ENCODE measurements at places on chromosomes 4 and X. TPM values are rescaled to one million over a fixed set of nuclear protein-coding genes. Genes with fewer than 3 reads are reported as not detected.

GRCh38 chr4:79178760-79179159 lies 147.1 kb downstream of the NAA11 start:
- DNase-seq: peak; percentile 29

DNA sequence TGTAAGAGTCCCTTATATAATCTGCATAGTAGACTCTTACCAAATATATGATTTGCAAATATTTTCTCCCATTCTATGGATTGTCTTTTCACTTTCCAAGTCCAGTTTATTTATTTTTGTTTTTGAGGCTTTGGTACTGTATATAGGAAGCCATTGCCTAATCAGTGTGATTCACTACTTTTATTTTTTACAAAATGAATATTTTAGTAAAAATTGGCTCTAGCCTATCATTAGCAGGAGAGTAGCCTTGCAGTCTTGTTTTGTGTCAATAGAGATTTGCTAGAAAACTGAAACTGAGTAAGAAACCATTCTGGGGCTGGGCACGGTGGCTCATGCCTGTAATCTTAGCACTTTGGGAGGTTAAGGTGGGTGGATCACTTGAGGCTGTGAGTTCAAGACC lies 199.9 kb upstream of the MAB21L2 start:
- no peak for DNase-seq

GRCh38 chrX:150035531-150035930 lies 97.2 kb upstream of the EOLA2 start:
- DNase-seq: no peak

- no peak for DNase-seq
These were observed 61.3 kb downstream of the NPNT start for GRCh38 chr4:105956569-105956968.

DNA sequence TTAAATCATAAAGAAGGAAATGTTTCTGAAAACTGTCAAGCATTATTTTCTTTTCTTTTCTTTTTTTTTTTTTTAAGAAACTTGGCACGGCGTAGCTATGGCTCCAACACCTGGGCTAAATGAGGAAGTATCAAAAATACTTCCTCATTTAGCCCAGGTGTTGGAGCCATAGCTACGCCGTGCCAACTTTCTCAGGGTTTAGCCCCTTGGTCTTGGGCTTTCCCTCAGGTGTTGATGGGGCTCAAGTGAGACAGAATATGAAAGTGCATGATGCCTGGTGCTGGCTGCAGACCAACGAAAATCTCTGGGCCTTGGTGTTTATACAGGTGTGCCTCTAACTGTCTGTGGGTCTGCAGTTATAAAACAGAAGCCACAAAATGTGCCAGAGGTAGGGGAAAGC lies 132.7 kb downstream of the ARHGAP24 start:
- DNase-seq: no peak

The ZXDB gene
- 11.6 TPM for total RNA-seq
